ENCODE measurements at places on chromosomes 4 and X.

- no peak for DNase-seq
Observed at GRCh38 chrX:358651-359143, 28.0 kb downstream of the PPP2R3B start.

- DNase-seq = no peak
Observed at GRCh38 chr4:11543706-11544105, 115.0 kb upstream of the HS3ST1 start.

DNA sequence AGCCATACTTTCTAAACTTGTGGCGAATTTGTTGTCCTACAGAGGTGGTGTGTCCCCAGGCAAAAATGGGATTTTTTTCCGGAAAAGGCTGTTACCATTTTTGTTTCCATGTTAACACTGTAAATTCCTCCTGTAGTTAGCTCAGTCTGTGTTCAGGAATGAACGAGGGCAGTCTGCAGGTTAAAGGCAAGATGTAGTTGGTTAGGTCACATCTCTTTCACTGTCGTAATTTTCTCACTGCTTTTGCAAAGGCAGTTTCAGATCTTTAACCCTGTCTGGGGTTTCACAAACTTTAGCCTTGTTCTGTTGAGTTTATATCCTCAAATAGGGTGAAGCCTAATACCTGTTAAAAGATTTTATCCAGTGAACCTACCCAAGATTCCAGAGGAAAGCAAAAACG lies 50.5 kb upstream of the PUDP start:
- no peak for DNase-seq

DNA sequence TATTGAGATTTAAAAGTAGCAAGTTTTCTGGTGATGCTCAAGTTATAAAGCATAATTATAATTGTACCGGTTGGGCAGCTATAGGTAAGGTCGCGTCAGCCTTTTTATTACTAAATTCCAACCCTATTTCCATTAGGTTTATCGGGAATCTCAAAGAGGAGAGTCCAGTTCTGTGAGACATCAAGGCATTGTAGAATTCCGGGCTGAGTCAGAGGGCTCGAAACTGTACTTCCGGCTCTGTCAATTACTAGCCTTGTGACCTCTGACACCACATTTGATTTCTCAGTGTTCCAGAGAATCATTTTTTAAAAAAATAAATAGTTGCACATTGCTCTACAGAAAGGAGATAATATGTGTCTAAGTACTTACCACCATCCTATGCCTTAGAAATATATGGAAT lies 4.3 kb downstream of the IL1RAPL1 start:
- DNase-seq = no peak

- peak; percentile 47 for DNase-seq
Observed at GRCh38 chr4:56976837-56977320, 527 bp downstream of the NOA1 start.

DNA sequence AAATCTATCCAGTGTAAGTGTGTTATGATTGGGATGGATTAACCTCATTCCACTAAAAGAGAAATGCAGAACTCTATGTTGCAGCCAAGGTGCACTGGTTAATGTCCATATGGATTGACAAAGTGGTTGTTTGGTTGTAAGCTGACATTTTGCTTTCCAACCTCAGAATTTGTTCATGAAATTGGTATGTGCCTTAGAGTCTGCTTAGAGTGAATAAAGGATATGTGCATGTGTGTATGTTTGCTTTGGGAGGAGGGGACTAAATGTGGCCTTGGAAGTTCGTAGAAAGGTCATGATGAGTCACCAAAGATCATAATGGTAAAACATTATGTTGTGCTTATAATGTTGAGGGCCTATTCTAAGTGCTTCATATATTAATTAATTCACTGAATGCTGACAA lies 44.1 kb upstream of the MBNL3 start:
- no peak for DNase-seq

DNA sequence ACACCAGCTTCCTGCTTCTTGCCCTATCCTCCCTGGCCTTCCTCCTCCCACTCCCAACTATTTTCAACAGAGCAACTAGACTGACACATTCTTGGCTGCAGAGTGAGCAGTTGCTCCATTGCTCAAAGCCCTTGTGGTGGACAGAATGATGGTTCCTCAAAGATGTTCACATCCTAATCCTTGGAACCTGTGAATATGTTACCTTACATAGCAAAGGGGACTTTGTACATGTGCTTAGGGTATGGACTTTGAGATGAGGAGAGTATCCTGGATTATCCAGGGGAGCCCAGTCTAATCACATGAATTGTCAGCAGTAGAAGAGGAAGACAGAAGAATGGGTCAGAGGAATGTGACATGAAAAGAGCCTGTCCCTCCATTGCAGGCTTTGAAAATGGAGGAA lies 24.9 kb upstream of the HOPX start:
- DNase-seq = no peak

GRCh38 chr4:185554365-185555126 lies 19.2 kb upstream of the PDLIM3 start:
- DNase-seq = no peak

DNA sequence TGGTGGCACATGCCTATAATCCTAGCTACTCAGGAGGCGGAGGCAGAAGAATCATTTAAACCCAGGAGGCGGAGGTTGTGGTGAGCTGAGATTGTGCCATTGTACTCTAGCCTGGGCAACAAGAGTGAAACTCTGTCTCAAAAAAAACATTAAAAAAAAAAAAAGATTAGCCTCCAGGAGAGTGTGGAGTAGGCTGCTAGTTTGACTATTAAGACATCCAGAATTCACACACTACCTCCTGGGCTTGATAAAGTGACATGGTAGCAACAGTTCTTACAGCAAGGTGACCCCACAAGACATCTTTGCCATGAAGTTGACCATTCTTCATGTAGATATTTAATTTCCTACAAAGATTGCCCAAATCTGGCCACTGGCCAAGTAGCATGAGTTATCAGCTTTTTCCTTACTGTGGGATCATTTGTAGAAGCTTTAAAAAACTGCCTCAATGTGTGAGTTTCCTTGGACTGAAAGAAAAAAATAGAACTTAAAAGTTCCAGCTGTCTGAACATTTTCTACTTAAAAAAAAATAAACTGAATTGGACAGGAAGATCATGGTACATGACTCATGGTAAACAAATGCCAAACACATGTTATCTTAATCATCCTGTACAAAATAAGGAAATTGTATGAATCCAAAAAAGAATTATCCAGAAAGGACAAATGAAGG lies 35.3 kb upstream of the SPRY1 start:
- no peak for DNase-seq

DNA sequence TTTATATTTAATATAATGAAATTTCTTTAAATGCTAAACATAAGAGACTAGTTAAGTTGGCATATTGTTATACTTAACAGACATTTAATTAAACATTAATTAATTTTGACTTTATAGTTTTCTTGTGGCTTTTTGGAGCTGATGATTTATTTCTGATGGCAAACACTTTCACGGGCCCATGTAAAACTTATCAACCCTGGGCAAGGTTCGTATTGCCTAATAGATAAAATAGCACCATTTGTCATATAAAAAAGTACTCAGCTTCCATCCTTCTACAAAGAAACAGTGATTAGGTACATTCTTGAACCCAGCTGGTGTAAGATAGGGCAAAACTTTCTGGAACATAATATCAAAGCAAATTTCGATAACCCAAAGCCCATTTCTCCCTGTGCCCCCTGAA lies 63.2 kb downstream of the PAK3 start:
- no peak for DNase-seq

DNA sequence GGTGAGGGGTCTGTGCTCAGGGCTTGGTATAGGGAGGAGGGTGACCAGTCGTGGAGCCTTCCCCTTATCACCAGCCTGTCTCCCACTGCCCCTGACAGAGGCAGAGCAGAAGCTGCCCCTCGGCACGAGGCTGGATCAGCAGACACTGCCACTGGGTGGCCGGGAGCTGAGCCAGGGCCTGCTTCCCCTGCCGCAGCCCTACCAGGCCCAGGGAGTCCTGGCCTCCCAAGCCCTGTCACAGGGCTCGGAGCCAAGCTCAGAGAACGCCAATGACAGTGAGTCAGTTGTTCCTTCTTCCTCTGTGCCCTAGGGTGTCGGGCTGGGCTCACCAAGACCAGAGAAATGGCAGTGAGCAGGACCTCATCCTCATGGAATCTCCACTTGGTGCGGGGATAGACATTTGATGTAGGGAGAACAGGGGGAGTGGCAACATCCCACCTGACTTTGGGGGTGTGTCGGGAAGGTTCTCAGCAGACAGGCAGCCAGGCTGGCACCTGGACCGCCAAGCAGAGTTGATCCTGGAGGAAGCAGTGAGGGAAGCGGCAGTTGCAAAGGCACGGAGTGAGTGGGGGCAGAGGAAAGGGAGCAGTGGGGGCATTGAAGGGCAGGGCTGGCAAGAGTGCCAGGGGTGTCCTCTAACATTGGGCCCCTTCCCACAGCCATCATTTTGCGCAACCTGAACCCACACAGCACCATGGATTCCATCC lies 14.3 kb upstream of the UBA1 start:
- no peak for DNase-seq

DNA sequence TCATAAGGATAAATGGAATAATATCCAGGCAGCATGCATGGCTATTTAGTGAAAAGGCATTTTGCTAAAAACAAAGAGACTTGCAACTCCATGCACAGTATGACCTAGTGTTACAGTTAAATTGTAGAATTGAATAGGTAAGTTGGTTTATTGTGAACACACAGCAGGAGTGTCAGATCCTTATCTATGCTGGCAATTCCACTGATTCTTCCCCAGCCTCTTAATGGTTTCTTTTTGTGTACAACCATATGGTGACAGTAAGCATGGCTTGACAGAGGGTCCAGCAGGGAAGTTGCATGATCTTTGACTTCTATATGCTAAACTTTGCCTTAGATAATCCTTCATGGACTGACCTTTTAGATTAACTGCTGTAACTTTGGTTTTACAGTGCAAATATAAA lies 936.6 kb upstream of the EPHA5 start:
- DNase-seq = no peak

GRCh38 chrX:43003204-43003565 lies 225.2 kb upstream of the PPP1R2C start:
- no peak for DNase-seq

DNA sequence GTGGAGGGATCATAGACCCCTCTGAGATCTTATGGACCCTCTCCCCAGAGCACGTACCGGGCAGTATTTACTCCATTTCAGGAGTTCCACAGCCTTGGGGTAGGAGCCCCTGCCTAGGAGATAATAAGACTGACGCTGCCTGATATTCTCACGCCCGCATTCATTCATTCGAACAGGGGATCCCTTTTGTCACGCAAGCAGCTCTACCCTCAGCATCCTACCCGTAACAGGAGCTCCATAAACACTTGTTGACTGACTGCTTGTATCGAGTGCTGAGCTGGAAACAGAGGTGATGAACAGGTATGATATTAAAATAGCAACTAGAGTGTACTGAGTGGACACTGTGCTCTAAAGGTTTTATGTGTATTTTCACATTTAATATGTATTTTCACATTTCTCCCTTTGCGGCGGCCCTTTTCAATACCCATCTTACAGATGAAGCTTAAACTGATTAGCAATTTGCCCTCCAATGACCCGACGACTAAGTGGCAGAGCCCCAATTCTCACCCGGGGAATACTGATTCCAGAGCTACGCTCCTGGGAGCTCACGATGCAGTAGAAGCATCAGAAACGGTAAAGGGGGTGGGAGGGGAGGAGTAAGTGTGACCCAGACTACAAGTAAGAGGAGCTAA lies 888 bp downstream of the RAB28 start:
- DNase-seq = no peak

GRCh38 chr4:170674176-170674575 lies 584.4 kb upstream of the AADAT start:
- no peak for DNase-seq

DNA sequence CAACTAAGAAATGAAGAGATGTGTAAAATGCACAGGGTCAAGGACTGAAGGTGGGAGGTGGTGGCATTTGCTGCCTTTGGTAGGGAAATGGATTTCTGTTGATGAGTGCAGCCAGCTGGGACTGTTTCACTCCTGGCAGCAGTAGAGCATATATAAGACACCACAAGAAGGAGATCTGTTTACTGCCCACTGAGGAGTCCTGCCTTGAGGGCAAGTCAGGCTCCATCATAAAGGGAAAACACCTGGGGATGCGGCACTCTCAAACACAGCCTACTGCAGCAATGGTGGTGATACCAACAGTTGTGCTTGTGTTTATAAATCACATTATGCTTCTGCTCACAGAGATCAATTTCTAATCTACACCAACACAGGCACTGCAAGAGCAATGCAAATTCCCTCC lies 222.1 kb downstream of the TACR3 start:
- no peak for DNase-seq

DNA sequence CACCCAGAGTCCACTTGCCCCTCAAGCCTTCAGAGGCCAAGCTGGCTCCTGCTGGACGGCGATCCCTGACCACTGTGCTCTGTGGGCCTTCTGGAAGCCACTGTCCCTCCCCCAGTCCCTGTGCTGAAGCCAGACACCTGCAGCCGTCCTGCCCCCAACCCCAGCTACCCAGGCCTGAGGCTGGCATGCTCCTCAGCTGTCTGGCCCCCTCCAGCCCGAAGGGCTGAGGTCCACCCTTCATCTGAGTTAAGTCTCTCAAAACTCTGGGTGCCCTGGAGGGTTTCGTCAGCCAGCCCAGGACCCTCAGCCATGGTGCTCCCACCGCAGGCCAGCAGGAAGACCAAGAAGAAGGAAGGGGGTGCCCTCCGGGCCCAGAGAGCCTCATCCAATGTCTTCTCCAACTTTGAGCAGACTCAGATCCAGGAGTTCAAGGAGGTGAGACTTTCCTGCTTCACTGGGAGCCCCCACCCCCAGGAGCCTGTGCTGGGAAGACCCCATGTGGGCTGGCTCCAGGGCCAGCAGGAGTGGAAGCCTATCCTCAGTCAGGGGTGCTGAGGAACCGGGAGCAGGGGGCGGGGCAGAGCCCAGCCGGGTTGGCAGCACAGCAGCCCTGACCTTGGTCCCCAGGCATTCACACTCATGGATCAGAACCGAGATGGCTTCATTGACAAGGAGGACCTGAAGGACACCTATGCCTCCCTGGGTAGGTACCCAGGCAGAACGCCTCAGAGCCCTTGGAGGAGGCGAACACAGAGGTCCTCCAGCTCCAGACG lies 4.2 kb downstream of the MYL5 start:
- DNase-seq = no peak

GRCh38 chr4:37732526-37733186 lies 46.5 kb upstream of the RELL1 start:
- no peak for DNase-seq

DNA sequence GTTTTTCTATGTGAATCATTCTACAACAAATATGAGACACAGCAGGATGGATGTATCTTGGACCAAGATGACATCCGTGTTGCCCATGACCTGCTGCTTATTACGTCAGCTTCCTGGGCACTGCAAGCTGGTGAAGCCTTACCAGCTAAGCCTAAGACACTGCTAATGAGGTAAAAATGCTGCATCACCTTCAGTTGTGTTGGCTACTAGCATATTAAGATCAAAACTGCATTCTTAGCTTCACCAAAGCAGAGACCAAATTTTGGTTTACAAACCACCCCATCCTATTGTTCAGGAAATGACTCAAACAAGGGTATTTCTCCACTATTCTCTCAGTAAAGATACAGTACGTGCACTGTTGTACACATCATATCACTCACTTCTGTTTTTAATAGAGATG lies 50.3 kb downstream of the MAML3 start:
- no peak for DNase-seq

DNA sequence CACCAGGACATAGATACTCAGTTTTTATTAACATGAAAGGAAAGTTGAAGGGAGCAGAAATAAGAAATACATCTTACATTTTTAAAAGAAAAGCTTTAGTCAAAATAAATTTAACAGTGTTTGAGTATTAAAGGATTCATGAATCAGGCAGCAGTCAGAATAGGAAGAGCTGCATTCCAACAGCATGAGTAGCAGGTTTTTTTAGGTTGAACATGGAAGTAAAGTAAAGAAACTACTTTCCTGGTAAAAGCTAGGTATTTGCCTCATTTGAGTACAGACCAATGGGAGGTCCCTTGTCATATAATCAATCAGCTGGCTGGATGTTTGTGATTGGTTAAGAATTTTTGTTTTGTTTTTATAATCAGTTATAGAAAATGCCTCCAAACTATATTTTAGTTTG lies 645.9 kb upstream of the INTU start:
- no peak for DNase-seq

Data from T-cell (primary cell).